Parietal lobe (tissue), 2 donors: ENCODE measurements at places on chromosomes 6 and 20. TPM values are rescaled to one million over a fixed set of nuclear protein-coding genes. Genes with fewer than 3 reads are reported as not detected.

Gene KCNK16
- not detected for total RNA-seq

Gene ECT2L
- total RNA-seq = 0.31 TPM

Gene EDN3
- total RNA-seq = 0.63 TPM

Gene DEFB126
- not detected for total RNA-seq

Gene ZNF391
- 5.3 TPM for total RNA-seq

Gene C6orf58
- 2.2 TPM for total RNA-seq

Gene TMEM244
- total RNA-seq = not detected

Gene CMTR1
- total RNA-seq = 57.0 TPM

Gene SCAF8
- total RNA-seq = 108 TPM

Gene C20orf204
- 4.4 TPM for total RNA-seq

Gene OSTM1
- 31.9 TPM for total RNA-seq

Gene ARHGAP40
- total RNA-seq = not detected

Gene PPP1R16B
- total RNA-seq = 11.6 TPM

Gene MYBL2
- 2.2 TPM for total RNA-seq

Gene MROH8
- total RNA-seq = 4.4 TPM

Gene LIN28B
- total RNA-seq = 0.63 TPM

Gene PARD6B
- total RNA-seq = 9.4 TPM

Gene FERMT1
- total RNA-seq = 2.8 TPM

Gene SLC22A2
- total RNA-seq = not detected

Gene TOX2
- 0.63 TPM for total RNA-seq

Gene UNC5CL
- 0.63 TPM for total RNA-seq

Gene HLA-DPA1
- 0.94 TPM for total RNA-seq

Gene HCRTR2
- total RNA-seq = 14.1 TPM

Gene GPLD1
- total RNA-seq = 19.7 TPM

Gene POU5F1
- total RNA-seq = not detected

Gene LBP
- total RNA-seq = not detected

Gene LGSN
- 0.63 TPM for total RNA-seq

Gene IPCEF1
- total RNA-seq = 32.6 TPM

Gene NDUFAF4
- 25.0 TPM for total RNA-seq

Gene CRISP2
- total RNA-seq = 0.31 TPM
